Foreskin fibroblast (primary cell): ENCODE measurements at places on chromosomes 4 and X.

- no peak for DNase-seq
These were observed 45.6 kb downstream of the MAOB start for GRCh38 chrX:43836435-43837184.

- DNase-seq: no peak
These were observed 137.6 kb downstream of the CPZ start for GRCh38 chr4:8730159-8730558.

DNA sequence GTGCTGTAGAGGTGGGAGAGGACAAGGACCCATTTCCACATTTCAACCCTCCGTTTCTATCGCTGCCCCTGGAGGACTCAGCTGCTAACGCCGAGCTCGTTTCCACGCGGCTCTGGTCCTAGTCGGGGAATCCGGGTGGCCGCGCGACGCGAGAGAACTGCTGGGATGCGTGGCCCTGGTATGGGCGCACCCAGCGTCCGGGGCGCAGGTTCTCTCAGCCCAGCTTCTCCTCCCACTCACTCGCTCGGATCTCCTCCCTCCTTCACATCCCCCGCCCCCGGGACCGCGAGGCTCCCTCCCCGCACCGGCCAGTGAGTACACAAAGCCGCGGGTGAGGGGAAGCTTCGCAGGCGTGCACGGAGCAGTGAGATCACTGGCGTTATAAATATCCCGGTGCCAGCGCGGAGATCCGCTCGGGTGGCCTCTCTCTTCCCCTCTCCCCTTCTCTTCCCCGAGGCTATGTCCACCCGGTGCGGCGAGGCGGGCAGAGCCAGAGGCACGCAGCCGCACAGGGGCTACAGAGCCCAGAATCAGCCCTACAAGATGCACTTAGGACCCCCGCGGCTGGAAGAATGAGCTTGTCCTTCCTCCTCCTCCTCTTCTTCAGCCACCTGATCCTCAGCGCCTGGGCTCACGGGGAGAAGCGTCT is at the start of gene FGF5:
FGF5 (plus strand) TSS at position 412 of the 649 bp plus-strand sequence; CDS start at position 573, 161 bp downstream.
- DNase-seq: peak; percentile 99

- DNase-seq: peak; percentile 58
These were observed 70.8 kb upstream of the HHIP start for GRCh38 chr4:144575181-144575580.

DNA sequence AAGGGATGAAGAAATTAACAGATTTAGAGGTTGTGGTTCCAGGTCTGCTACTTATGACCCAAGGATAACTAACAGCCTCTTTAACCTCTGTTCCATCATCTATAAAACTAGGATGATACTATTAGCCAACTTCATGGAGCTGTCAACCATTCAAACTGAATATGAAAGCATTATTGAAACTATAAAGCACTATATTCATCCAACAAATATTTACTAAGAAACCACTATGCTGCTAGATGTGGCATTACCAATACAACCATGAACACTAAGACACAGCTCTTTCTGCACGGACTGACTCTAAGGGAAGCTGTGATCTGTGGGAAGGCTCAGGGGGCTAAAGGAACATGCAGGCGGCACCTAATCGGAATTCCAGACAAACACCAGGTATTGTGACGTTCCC is 66.0 kb downstream of the APBB2 start:
- DNase-seq: no peak

DNA sequence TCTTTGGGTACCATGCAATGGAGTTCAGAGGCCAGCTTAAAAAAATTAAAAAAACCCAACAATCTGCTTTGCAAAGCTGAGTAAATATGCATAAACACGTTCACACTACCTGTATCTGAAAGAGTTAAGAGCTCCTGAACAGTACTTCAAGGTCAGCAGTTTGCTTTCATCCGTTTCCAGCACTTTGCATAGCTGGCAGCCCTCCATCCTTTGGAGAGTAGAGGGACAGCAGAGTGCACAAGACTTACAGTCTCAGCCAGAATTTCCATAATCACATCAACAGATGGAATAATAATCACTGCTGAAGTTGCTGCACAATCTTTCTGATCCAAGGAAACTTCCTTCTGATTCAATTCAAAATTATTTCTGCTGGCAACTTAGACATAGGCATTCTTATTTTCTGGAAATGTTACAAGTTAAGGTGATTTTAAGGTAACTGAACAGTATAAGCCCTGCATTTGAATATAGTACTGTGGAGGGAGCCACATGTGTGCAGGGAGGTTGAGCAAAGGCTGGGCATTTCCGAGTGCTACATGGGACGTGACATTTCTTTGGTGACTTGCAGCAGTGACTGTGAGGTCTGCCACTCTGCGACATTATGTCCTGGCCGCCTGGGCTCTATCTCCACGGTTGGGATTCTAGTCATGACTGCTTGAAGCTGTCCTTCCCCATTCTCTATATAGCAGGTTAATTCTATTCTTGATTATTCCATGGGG is 73.5 kb upstream of the EMCN start:
- no peak for DNase-seq

- DNase-seq: peak; percentile 97
These were observed 27.5 kb upstream of the PDGFC start for GRCh38 chr4:156999175-156999517.

DNA sequence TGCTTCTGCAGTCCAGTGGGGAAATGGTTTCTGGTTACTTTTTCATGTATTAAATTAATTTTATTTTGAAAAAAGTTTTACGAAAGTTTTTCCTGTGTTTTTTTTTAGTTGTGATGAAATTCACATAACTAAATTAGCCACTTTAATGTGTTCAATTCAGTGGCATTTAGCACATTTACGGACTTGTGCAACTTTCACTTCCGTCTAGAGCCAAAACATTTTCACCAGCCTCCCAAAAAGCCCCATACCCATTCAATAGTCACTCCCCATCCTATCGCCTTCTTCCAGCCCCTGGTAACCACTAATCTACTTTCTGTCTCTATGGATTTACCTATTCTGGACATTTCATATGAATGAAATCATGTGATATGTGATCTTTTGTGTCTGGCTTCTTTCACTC is 22.8 kb upstream of the TBL1X start:
- no peak for DNase-seq

DNA sequence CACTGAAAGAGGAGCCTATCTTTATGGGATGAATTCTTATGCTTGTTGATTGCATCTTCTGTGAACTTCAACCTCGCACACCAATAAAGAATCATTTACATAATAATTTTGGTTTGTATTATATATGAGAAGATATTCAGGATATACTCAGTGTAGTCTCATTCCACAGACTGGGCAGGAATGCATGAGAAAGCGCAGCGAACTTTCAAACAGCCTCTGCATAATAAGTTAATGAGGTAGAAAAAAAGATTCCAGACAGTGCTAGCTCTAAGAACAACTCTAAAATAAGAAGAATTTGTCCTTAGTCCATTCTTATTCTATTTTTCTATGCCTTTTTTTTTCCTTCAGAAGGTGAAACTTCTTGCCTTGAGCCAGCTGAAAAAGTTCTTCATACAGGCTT is 224.3 kb upstream of the CTSO start:
- no peak for DNase-seq

DNA sequence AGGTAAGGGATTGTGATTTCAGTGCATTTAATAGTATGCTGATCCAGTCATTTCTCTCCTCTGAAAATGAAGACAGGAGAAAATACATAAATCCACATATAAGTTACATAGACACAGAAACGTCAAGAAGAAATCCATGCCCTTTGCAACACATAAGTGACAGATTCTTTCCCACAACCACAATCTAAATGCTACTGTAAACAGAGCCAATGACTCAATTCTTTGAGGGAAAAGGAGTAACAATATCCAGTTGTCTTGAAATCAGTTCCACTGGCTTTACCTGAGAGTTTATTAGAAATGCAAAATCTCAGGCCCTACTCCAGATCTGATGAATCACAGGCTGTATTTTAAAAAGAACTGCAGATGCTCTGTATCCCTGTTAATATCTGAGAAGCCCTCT is 66.4 kb downstream of the ARAP2 start:
- DNase-seq: peak; percentile 3

DNA sequence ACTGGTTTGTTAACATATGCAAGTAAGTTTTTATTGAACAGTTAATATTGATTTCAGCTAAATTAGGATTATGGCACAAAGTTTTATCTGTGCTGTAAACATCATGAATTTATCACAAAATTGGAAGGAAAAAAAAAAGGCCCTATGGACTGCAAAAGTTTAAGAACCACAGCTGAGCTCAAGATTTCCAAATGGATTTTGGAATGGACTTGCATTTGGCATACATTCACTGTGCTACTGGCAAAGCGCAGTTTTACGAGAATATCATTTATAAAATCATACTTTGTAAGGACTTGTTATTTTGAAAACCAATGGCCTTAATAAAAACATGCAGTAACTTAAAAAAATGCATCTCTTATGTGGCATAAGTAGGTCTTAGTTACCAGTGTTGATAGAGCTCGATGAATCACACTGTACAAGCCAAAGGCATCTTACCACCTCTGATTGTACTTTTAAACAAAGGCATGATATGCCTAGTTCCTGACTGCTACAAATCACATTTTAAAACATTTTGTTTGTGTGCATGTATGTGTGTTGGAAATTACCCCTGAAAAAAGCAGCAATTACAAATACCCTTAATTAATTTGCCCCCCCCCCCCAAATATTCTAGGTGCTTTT is 58.6 kb downstream of the TAB3 start:
- no peak for DNase-seq

GRCh38 chrX:36856849-36857248 is 151.3 kb upstream of the FAM47C start:
- DNase-seq: no peak

- peak; percentile 12 for DNase-seq
These were observed 527 bp downstream of the NOA1 start for GRCh38 chr4:56976837-56977320.

- DNase-seq: peak; percentile 78
These were observed 474.8 kb downstream of the PDGFC start for GRCh38 chr4:156496797-156497196.

DNA sequence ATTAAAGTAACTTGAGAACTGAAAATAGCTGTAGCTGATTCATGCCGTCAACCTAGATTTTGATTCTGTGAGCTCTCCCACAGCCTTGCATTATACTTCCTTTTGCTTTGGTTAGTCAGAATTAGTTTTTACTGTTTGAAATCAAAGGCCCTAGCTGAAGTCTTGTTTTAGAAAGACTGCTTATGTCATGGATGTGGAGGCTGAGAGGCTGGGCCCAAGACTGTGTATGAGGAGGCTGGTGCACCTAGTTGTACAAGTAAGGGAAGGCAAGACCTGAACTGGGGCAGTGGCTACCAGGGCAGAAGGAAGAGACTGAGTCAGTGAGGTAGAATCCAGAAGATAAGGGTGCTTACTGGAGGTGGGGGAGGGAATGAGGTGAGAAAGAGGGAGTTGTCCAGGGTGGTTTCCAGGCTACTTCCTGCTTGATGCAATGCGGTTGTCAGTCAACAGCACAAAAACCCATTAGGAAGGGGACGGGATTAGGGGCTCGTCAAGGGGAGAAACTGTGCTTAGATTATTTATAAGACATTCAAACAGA is 76.2 kb upstream of the PAGE3 start:
- DNase-seq: no peak

GRCh38 chrX:11609109-11609508 is 56.6 kb downstream of the ARHGAP6 start:
- no peak for DNase-seq

DNA sequence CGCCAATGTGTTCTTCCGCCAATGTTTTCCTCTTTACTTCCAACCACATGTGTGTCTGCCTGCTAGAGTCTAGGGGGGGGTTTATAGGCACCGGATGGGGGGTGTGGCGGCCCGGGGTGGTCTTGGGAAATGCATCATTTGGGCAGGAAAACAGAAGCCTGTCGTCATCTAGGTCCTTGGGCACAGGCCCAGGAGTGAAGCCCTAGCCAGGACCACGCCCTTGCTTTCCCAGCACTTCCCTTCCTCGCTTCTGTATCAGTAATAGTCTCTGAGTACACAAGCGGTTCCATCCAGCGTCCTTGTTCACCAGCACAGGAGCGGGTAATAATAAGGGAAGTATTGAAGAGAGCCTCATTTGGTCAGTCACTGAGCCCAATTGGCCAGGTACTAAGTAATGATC is 74.5 kb downstream of the QDPR start:
- no peak for DNase-seq

DNA sequence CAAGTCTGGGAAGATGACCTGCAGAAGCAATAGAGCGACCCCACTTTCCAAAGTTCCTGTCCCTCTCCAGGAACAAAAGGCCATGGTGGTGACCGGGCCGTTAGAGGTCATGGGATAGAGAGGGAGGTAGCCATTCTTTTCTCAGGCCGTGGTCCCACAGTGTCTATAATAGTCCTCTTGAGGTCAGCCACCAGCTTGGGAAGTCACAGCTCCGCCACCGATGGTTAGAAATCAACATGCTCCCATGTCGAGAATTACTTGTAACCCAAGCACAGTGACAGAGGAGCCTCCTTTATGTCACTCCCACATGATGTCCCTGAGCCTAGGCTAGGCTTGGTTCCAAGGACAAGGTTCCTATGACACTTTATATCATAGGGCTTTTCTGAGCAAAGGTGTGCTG is 48.3 kb upstream of the CBR4 start:
- no peak for DNase-seq

- no peak for DNase-seq
These were observed 281.1 kb downstream of the NKX6-1 start for GRCh38 chr4:84218031-84218430.

GRCh38 chr4:102352781-102353180 is 7.5 kb upstream of the SLC39A8 start:
- DNase-seq: no peak

DNA sequence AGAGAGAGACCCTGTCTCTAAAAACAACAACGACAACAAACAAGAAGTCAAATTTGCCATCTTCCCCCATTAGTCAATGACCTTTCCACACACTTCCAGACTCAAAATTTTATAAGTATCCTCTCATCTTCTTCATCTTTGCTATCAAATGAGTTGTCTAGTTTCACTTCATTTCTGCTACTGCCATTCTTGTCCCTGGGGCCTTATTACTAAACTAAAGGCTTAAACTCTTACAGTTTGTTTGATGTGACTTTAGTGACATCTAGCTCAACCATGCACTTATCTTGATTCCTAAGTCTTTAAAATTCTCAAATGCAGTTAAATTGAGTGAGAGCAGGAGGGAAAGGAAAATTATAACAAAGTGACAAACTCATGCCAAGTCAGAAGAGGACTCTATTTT is 271.8 kb upstream of the GK2 start:
- DNase-seq: no peak

- no peak for DNase-seq
These were observed 13.3 kb upstream of the ARHGEF6 start for GRCh38 chrX:136794080-136794479.

DNA sequence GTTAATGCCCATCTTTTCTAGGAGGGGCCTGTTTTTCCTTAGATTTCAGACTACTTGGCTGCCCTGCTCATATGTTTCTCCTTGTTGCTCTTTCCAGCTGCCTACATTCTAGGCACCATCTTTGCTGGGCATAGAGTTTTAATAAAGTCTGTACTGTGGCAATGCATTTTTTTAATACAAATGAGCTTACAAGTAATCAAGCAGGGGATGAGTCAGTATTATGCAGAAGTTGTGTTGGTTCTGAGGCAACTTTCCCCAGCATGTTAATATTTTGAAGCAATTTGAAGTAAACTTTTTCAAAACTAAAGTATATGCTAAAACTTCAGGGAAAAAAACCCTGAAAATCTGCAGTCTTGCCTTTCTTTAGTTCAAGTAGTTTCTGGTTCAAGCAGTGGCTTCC is 372.0 kb upstream of the GATB start:
- no peak for DNase-seq
